ENCODE measurements at places on chromosomes 11 and 22.

GRCh38 chr22:20244691-20245576 is 23.2 kb downstream of the RTN4R start:
- DNase-seq, result no peak

DNA sequence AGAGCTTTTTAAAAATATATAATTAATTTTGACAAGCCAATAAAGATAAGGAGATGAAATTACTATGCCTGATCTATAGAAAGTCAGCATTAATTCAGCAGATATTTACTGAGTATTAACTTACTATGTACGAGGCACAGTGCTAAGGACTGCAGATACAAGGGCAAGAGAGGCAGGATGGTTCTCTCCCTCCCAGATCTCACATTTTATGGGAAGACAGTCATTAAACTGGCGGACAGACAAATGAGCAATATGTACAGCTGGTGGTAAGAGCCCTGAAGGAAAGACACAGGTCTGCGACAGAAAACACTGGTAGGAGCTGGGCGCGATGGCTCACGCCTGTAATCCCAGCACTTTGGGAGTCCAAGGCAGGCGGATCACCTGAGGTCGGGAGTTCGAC is 36.8 kb downstream of the MCHR1 start:
- DNase-seq, result no peak

- DNase-seq, result no peak
Observed at GRCh38 chr11:26027887-26028286, 304.0 kb upstream of the ANO3 start.

GRCh38 chr22:31093086-31093850 is 12.2 kb downstream of the SMTN start:
- DNase-seq, result no peak

GRCh38 chr11:30921811-30922210 is 335.7 kb upstream of the MPPED2 start:
- no peak for DNase-seq

GRCh38 chr22:29096736-29097669 is 24.2 kb downstream of the KREMEN1 start:
- DNase-seq, result no peak

- no peak for DNase-seq
Observed at GRCh38 chr11:78080818-78081495, 1.3 kb upstream of the NDUFC2 start.

DNA sequence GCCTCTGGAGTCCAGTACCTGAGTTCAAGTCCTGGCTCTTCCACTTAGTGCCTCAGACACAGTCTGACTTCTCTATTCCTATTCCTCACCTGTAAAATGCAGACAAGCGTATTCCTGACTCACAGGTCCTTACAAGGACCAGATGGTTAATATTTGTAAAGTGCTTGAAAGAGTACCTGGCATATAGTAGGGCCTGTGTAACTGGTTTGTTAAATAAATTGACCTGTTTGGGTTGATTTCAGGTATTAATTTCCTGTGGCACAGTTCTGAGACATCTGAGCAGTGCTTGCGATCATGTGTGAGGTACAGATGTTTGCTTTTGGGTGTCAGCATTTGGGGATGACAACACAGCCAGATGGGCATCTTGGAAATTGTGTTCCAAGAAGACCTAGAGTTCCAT is 127.5 kb downstream of the APIP start:
- DNase-seq, result no peak

DNA sequence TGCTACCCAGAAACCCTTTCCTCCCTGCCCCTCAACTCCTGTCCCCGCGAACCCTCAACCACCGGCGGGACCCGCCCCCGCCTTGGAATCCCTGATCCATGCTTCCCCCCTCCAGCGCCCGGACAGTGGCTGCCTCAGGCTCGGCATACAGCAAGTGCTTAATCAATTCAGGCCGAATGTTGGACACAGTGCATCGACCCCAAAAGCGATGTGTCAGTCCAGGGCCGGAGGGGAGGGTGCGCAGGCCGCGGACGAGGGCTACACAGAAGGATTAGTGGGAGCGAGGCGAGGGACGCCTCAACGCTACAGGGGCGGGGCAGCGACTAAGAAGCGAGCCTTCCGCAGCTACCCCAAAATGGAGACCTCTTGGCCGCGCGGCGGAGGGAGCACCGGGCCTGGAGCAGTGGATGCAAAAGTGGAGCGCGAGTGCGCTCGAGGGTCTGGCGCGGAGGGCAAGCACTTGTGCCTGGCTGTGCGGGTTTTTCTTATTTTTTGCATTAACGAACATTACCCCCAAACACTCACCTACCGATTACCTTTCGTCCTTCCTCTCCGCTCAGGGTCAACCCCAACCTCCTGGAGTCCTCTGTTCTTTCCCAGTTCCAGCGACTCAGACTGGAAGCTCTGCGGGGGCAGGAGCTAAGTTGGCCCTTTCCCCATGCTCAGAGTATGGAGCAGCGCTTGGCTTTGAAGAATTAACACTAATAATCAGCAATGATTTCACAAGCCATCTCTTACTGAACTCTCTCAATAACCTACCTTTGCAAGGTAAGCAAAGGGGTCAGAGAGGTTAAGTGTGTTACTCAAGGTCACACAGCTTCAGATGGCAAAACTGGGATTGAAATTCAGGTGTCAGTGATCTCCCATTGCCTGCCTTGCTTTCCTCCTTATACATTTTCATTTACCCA is 30.0 kb upstream of the WNT11 start:
- DNase-seq, result peak; percentile 76

DNA sequence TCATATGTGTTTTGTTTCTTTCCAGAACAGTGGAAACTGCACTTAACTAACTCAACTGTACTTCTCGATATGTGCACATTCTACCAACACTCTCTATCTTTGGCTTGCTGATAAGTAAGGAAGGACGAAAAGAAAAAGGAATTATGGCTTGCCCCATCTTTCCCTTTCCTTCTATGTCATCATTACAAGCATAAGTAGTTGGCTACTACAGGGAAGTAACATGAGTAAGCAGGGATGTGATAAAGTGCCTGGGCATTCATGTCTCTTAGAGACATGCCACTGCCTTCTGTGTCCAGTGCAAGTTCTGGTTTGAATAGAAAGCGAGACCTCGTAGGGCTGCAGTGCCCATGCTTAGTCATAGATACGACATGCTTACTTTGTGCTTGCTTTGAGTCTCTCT is 342.5 kb downstream of the ETS1 start:
- no peak for DNase-seq

DNA sequence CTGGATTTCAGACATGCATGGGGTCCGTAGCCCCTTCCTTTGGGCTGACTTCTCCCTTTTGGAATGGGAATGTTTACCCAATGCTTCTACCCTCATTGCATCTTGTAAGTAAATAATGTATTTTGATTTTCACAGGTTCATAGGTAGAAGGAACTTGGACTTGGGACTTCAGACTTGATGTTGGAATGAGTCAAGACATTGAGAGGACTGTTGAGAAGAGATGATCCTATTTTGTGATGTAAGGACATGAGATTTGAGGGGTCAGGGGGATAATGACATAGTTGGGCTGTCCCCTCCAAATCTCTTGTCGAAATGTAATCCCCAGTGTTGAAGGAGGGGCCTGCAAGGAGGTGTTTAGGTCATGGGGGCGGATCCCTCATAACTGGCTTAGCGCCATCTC is 933 bp upstream of the KRTAP5-10 start:
- no peak for DNase-seq

DNA sequence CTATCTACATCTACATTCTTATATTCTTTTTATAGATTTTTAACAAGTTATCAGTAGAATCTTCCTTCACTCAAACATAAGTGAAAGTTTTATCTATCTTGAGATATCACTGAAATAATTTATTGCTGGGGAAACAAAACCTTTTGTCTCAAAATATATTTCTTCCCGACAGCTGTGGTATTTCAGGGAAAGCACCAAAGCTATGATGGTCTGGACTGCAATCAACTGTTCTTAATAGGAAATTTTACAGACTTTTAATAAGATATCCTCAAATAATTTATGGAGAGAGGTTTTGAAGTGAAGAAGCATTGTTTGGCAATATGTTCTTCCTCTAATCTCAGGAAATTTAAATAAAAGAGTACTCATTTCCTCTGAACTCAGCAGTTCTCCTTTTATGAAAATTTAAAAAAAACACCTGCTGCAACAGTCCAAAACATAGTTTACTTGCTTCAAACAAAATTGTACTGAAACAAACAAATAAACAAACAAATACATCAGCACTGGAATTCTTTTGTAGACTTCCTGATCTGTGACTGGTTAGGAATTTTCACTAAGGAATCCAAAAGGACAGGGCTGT is 33.9 kb upstream of the EIF3M start:
- DNase-seq, result no peak

GRCh38 chr11:55503449-55503848 is 50.8 kb upstream of the OR4C15 start:
- DNase-seq, result no peak

GRCh38 chr11:121762820-121763219 is 310.1 kb upstream of the SORL1-AS1 start:
- no peak for DNase-seq

- no peak for DNase-seq
Observed at GRCh38 chr11:79570104-79570503, 129.3 kb upstream of the TENM4 start.

DNA sequence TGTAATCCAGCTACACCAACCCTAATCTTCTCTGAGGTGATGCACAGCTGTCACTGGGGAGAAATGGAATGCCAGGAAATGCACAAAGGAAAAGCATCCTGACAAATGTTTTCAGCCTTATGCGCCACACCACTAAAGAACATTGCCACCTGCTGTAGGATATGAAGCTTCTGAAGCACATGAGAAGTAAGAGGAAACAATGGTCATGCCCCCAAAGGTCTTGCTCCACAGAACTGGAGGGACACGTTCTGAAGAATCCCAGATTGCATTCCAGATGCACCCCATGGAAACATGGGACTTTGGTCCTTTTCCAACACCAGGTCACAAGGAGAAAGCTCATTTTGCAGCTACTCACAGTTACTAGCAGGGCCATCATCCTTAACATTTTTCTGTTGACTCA is 48.7 kb upstream of the ZBED5 start:
- no peak for DNase-seq

DNA sequence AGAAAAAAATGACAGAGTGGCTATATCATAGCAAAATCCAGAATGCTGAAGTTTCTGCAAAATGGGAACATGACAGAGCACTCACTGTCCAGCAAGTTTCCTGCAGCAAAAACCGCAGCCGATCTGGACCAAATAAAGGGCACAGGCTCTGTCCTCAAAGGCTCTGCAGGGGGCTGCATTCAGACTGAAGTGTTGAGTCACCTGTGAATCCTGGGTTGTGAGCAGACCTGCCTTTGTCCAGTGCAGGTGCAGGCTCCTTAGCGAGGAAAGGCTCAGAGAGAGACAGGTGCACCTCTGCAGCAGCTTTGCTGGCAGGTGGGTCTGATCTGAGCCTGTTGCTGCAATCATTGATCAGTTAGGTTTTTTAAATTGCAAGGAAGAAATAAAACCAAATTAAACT is 29.3 kb upstream of the NFAM1 start:
- peak; percentile 46 for DNase-seq

- no peak for DNase-seq
Observed at GRCh38 chr11:43998308-43998707, 49.5 kb upstream of the ACCSL start.

DNA sequence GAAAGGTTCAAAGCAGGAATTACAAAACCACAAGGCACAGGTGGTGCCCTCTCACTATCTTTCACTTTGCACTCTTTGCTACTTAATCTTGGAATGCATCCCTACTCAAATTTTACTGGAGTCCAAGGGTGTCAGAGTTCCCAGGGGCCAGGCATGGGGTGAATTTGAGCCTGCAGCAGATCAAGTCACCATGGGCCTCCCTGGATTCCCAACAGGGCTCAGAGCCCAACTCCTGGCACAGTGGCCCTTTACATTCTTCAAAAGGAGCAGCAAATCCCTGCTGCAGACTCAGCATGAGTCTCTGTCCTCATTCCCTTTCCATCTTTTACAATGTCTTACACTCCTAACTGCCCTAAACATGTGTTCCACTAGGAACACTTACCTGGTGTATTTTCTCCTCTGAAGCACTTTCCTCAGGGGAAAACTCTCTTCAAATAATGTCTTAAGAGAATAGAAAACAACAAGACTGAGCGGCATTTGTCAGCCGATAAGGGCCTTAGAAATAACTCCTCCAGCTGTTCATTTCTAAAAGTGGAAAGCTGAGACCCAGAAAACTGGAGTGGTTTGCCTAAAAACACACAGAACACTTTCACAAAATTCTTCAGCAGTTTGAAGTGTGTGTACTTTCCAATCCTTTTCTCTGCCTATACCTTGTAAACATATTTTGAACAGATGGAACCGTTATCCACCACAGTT is 596.0 kb downstream of the INSC start:
- no peak for DNase-seq

GRCh38 chr11:60924110-60924905 is at the start of gene TMEM132A:
Gene TMEM132A (plus strand): TSS chr11:60924460. CDS start chr11:60924634, 174 bp downstream.
- peak; percentile 47 for DNase-seq

DNA sequence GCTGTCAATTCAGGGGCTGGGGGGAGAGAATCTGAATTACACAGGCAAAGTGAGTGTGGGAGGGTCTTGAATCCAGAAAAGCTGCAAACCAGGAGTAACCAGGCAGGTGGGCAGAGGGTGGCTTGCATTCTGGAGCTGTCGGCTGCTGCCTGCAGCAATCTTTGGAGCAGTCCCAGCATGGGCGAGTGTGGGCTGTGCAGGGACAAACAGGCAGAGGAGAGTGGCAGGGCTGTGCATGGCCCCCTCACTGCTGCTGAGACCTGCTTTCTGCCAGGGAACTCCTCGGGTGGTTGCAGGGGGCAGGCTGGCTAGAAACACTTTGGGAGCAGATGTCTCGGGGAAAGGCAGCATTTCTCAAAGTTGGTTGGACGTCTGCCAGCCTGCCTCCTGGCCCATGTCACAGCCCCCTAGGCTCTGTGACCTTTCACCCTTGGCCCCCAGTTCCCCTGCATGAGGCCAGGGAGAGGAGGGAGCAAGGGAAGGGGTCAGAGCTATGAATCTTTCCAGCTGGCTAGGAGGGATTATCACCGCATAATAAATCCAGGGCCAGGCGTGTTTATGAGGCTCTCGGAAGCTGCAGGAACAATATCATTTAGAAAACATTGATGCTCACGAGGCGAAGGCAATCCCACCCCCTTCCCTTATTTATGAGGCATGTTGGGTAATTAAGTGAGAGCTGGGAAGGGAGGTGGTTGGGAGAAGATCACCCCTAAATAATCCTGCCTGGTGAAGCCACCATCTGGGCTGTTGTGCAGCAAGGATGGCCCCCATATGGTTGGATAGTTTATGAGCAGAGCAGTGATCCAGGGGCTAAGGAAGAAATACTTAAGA is 212.3 kb upstream of the NCAM1 start:
- DNase-seq, result no peak

All from PC-9 (cell line).